ENCODE measurements at places on chromosomes 7 and 10.

DNA sequence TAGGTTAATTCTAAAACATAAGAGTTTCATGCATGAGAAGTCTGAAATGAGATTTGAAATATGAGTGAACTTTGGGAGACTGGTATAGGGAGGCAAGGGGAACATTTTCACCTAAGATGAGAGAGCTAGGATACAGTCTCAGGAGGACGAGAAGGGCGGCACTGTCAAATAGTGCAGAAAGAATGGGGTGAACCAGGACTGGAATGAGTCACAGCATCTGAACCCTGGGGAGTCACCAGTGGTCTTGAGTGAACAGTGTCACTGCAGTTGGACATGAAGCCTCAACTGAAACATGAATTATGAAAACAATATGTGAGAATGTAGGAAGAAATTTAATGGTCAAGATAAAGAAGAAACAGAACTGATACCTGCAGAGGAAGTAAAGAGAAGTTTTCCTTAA is 33.8 kb downstream of the GNG11 start:
- DNase-seq, result no peak

DNA sequence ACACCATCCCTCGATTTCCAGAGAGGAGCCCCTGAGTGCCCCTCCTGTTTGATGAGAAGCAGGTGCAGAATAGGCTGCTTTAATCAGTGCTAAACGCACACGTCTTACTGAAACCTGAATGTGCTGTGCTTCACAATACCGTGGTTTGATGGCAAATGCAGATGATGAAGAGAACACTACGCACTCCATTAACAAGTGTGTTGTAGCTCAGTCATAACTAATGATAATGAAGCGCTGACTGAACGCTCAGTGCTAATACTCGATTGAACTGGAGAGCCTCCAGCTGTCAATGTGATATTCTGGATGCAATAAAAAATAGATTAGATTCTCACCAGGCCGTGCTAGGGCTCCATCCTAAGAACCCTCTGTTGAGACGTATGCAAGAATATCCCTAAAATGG is 279.7 kb upstream of the PLPP4 start:
- DNase-seq, result no peak

- DNase-seq, result no peak
Measured at GRCh38 chr7:55258631-55259030, 106.5 kb upstream of the LANCL2 start.

GRCh38 chr7:30778255-30779025 is 7.2 kb downstream of the MINDY4 start:
- DNase-seq, result no peak

- peak; percentile 86 for DNase-seq
Measured at GRCh38 chr10:17023386-17024298, 106.0 kb downstream of the CUBN start.

DNA sequence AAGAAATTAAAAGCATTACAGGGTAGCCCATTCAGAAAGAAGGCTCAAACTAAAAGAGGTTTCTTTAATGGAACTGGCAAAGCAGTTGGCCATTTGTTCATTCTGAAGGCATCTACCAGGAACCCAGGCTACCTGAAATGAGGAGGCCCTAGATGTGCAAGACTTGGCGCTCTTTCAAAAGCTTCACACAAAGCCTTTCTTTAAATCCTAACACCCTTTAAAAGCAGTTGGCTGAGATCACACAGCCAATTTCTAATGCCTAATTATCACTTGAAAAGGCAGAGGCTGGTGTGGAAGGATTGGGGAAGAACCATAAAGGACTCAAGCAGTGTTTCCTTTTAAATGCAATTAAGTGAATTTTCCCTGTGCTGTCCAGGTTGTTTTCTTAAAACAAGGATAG is 23.2 kb downstream of the PPP1R17 start:
- no peak for DNase-seq

GRCh38 chr7:30595436-30596013 is 847 bp downstream of the GARS1 start:
- no peak for DNase-seq

Data from stimulated activated CD4-positive, alpha-beta T cell treated with anti-CD3 and anti-CD28 coated beads, Interleukin-4, amount 100 ng/mL, for 24 hours (primary cell).